ENCODE measurements at places on chromosomes 7 and 10.

GRCh38 chr7:2450198-2451107, 25.7 kb downstream of the GRIFIN start:
- DNase-seq, result no peak

GRCh38 chr7:120941064-120941463, 9.5 kb upstream of the ING3 start:
- no peak for DNase-seq

DNA sequence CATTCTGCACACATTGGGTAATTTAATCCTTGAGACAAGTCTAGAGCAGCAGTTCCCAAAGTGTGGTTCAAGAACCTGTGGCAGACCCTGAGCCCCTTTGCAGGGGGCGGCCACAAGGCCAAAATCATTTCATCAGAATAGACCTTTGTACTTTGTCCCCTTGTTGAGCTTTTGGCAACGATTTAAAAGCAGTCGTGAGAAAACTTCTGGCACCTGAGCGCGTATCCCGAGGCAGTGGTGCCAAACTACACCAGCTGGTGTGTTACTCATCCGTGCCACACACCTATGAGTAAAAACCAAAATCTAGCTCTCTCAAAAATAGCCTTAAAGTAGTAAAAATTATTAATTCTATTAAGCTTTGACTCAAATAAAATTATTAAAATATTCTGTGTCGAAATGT, 306.8 kb downstream of the SDK1 start:
- DNase-seq, result no peak

DNA sequence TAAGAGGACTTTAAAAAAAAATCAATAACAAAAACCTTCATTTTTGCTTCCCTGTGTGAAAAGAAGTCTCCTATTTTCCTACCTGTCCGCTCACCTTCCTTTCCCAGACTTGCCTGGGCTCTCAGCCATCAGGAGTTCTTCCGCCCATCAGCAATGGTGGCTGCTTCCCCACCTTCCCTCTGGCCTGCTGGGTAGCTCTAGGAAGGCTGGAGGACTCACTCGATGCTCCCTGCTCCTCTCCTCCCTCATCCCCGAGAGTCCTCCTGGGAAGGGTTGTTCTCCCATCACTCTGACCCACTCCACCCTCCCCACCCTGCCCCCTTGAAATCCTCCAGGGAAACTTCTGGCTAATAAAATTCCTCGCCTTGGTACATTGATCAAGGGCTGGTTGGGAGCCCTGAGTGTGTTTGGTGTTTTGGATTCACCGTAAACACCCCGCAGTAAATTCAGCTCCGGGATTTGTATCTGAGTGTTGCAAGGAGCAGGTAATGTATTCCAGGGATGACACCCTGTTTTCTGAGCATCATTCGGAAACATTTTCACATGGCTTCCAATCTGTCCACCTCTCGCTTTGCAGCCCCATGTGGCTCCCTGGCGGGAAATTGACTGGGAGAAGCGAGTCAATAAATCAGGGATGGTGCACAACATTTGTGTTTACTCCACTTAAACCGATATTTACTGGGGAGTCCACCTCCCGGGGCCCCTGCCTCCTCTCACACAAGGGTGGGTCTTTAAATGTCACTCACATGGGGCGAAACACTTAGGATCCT, 126.4 kb upstream of the SDK1 start:
- no peak for DNase-seq

GRCh38 chr7:152133804-152134203, 108.3 kb downstream of the GALNT11 start:
- DNase-seq, result no peak

DNA sequence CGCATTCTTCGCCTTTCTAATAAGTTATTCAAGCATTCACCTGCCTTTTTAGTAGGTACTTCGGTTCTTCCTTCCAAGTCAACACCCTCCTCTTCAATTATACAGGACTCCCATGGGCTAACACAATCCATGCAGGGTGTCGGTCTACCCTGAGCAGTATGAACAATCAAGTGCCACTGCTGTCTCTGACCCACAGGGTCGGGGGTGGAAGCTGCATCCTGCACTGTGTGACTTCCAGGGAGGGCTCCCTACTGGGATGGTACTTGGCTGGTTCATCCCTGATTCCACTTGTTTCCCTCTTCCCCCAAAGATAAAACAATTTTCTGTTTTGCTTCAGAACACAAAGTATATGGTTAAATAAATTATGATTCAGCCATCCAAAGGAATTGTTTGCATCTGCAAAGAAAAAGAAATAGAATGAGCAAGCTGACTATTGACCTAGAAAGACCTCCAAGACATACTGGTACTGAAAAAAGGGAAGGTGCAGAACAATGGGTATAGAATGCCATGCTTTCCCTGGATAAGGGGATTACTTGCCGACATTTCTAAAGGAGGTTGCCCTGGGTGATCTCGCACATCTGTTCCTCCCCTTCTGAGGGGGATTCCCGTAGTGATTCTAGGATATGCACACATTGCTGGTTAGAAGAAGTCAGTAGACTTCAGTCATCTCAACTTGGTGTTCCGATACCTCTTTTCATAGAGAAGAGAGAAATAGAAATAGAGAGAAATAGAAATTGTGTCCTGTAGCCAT, 89.1 kb upstream of the AGR3 start:
- no peak for DNase-seq

- no peak for DNase-seq
Measured at GRCh38 chr7:1049006-1049741, 4.8 kb downstream of the GPR146 start.

DNA sequence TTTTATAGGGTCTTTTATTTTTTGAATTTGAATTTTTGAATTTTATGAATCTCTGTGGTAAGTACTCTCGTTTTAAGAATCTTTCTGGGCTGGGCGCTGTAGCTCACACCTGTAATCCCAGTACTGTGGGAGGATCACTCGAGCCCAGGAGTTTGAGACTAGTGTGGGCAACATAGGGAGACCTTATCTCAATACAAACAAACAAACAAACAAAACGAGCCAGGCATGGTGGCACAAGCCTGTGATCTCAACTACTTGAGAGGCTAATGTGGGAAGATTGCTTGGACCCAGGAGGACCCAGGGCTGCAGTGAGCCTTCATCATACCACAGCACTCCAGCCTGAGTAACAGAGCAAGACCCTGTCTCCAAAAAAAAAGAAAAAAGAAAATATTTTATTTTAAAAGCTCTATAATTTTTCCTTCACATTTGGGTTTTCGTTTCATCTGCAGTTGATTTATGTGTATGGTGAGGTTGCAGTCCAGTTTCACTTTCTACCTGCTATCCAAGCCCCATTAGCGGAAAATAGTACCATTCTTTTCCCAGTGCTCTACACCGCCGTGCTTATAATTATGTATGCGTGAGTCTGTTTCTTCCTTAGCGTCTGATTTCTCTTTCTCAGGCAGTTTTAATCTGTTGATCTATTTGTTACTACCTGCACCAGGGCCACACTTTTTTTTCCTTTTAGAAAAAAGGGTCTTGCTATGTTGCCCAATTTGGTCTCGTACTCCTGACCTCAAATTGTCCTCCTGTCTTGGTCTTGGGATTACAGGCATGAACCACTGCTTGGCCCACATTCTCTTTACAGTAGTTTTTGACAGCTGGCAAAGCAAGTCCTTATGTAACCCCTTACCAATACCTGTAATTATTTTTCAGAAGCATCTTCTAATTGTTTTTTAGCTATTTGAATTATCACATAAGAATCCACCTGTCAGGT, 21.7 kb downstream of the TRIM24 start:
- no peak for DNase-seq

- DNase-seq, result no peak
Measured at GRCh38 chr10:34574353-34574934, 240.7 kb downstream of the PARD3 start.

GRCh38 chr10:102010961-102011360, 45.0 kb downstream of the ARMH3 start:
- DNase-seq, result no peak

DNA sequence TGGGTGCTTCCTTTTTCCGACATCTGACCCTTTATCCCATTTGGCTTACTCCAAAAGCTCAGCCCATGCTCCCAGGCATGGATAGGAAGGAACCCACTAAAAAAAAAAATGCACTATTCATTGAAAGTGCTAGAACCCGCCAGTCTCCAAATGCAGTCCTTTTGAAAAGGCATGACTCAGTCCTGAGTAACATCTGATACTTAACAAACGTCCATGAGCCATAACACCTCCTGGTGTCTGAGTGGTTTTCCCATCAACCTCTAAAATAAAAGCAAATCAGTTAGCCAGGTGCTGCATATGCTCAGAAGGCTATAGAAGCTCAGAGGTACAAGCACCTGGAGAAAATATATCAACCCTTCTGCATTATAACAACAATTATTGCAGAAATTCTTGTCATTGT, 45.0 kb upstream of the CACUL1 start:
- no peak for DNase-seq

DNA sequence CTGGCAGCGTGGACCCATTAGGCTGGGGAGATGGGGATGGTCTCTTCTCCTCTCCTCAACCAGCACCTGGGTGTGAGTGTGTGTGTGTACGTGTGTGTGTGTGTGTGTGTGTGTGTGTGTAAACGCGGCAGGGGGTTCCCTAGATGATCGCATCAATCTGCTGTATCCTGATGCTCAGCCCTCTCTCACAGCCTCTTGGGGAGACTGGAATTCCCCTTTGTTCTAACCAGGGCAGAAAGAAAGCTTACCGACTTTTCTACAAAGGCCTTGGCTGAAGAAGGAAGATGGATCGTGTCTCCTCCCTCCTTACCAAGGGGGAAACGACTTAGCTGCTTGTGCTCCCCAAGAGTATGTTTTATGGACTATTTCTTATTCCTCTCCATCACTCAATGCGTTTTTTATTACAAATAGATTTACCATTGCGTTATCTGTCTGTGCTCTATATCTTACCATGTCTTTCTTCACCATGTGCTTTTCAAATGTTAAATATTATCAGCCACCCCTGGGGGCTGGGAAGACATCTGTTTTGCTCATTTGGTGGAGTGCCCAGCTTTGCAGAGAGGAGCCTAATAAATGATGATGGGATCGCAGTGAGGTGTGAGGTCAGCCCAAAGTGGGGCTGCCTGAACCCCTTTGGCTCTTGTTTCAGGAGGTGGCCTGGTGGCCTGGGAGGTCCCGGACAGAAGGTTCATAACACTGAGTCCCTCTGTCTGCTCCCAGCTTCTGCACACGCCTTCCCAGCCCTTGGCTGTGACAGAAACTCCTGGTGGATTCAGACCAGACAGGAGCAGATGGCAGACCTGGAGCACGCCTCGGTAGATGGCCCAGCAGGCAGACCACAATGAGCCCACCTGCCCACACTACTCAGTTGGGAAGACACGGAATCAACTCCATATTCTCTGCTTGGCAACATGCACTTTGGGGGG, 262.0 kb downstream of the PRPF18 start:
- DNase-seq, result no peak

GRCh38 chr7:152522571-152523067, 86.8 kb upstream of the KMT2C start:
- peak; percentile 81 for DNase-seq

DNA sequence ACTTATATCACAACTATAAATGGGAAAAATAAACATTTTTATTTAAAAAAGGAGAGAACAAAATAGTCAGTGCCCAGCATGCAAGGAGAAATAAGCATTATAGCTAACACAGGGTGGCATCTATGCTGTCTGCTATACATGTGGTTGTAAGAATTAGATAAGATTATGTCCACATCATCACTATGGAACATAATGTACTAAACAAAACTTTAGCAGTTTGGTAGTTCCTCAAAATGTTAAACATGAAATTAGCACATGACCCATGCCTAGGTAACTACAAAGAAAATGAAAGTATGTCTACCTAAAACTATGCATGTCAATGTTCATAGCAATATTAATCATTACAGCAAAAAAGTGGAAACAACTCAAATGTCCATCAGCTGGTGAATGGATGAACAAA, 28.7 kb upstream of the RUFY2 start:
- no peak for DNase-seq

GRCh38 chr7:25454020-25454419, 225.7 kb upstream of the NPVF start:
- no peak for DNase-seq

GRCh38 chr10:115982526-115982925, 290.5 kb downstream of the GFRA1 start:
- no peak for DNase-seq

- DNase-seq, result peak; percentile 90
Measured at GRCh38 chr10:7561216-7561893, 105.4 kb downstream of the ITIH5 start.

DNA sequence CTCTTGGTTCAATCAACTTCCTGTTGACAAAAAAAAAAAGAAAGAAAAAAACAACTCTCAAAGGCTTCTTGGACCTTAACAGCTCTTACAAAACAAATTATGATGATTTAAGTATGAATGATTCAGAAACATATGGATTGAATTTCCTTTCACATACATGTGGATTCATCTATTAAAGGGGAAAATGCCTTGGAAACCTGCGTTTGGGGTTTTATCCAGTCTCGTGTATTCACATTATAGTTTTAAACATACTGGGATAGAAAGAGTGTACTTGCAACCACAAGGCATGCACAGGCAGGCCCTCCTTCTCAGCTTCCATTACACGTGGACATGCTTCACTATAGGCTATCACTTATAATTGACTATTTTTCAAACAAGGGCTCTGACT, 286.7 kb downstream of the INHBA start:
- no peak for DNase-seq

DNA sequence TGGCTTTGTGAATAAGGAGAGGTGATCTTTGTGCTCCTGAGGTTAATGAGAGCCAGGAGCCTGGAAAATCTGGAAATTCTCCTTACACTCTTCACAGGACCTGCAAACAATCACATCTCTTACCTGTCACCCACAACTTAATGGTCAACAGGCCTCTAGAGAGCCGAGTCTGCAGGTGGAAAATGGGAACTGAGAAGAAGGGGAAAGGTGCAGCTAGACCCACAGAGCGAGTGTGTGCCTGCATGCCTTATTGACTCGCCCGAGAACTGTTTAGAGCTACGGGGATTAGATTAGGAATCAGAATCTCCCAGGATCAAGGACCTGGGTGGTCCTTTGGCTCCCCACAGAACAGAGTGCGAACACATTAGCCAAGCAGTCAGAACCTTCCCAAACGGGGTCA, 329.6 kb downstream of the PTEN start:
- no peak for DNase-seq

GRCh38 chr10:12337453-12338372, 11.6 kb upstream of the CAMK1D start:
- no peak for DNase-seq

GRCh38 chr7:100789055-100789454, 38.3 kb downstream of the EPHB4 start:
- DNase-seq, result no peak

- DNase-seq, result no peak
Measured at GRCh38 chr7:129798616-129799349, 154.0 kb downstream of the UBE2H start.

DNA sequence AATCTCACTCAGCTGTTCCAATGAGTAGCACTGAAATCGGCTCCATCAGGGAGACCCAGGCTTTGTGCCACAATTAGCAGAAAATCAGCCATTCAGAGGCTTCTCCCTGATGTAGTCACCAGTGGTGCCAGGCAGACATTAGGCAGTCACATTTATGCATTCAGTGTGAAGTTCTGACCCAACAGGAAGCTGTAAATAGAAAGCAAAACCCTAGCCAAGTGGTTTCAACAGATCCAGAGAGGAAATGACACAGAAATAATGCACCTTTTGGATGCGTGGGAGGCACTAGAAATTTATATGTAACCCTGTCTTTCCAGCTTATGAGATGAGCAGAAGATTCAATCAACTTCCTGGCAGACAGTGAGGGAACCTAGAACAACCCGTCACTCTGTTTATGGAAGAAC, 186.4 kb downstream of the PDE1C start:
- no peak for DNase-seq

- DNase-seq, result no peak
Measured at GRCh38 chr7:95045236-95045923, 138.0 kb downstream of the PPP1R9A start.

GRCh38 chr10:73635781-73636180, 5.5 kb downstream of the MYOZ1 start:
- DNase-seq, result no peak

GRCh38 chr7:57772126-57772924, 322.3 kb downstream of the ZNF716 start:
- DNase-seq, result no peak
